Calu3 (cell line): ENCODE measurements at places on chromosomes 16 and 17. TPM values are rescaled to one million over a fixed set of nuclear protein-coding genes. Genes with fewer than 3 reads are reported as not detected.

DNA sequence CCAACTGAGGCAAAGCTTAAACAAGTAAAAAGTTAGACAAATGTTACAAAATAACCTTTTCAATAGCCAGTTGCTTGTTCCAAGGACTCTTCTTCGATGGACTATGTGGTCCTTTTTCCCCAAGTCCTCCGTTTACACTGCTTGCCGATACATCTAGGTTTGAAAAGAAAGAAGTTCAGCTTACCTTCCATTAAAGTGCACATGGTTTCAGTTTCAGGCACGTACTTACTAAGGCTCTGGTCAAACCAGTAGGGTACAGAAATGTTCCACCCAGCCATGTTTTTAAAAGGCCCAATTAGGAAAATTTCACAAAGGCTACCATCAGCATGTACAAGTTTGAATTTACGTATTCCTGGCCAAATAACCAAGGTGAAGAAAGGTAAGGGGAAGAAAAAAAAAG lies 2.1 kb downstream of the SRSF2 start:
- DNase-seq, result no peak

GRCh38 chr17:82923366-82924113 lies 83.7 kb upstream of the ZNF750 start:
- DNase-seq, result no peak

DNA sequence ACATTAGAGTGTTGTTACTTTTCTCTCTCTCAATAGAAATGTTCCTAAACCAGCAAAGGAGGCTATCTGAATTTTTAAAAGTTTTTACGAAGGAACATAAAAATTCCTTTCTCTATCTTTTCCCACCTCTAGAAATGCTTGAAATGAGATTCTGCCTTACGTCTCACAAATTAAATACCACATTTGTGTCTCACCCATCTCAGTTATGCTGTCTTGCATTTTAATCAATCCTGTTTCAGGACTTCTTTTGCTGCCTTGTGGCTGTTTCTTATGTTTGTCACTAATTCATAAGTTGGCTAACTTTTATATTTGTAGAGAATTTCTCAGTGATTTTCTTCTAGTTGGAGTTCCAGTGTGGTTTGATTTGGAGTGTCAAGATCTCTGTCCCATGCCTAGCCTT lies 3.5 kb downstream of the OMG start:
- no peak for DNase-seq

GRCh38 chr16:26505496-26505895 lies 561.2 kb upstream of the C16orf82 start:
- DNase-seq, result no peak

- DNase-seq, result no peak
These were observed 99.4 kb upstream of the MYOCD start for GRCh38 chr17:12566291-12566690.

Gene DHRS7B
- total RNA-seq, result 15.3 and 17.7 TPM in 2 replicates

- DNase-seq, result no peak
These were observed 53.7 kb upstream of the LGALS9 start for GRCh38 chr17:27577121-27577761.

DNA sequence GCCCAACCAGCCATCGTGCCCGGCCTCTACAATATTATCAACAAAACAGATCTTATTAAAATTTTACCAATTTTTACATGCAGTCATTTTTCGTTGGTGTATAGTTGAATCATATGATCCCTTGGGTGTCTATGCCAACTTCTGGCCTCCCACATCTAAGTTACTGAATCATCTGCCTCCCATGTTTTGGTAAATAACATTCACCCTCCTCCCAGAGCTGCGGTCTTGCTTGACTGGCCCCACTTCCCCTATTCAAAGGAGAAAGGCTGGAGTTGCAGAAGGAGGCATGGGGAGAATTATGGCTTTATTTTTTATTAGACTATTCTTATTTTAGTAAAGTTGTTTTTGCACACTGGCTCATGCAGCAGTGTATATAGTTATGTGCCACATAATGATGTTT lies 18.5 kb upstream of the CCL23 start:
- DNase-seq, result no peak
